ENCODE measurements at places on chromosomes 7 and 10. TPM values are rescaled to one million over a fixed set of nuclear protein-coding genes. Genes with fewer than 3 reads are reported as not detected.

Gene ACHE
- total RNA-seq, result not detected

Gene IGFBP3
- total RNA-seq, result 98.1 TPM

Gene PALD1
- under 0.01 TPM for total RNA-seq

Gene TEX47
- total RNA-seq, result not detected

Gene OR13A1
- total RNA-seq, result not detected

Gene RAMP3
- total RNA-seq, result not detected

Gene PRPS1L1
- total RNA-seq, result 0.09 TPM

Gene TRPV5
- total RNA-seq, result not detected

Gene HKDC1
- total RNA-seq, result 0.28 TPM

Gene ITGB8
- 47.1 TPM for total RNA-seq

Gene DCLRE1C
- 7.9 TPM for total RNA-seq

Gene CELF2
- total RNA-seq, result 4.0 TPM

Gene OR2A42
- total RNA-seq, result not detected

Gene FOXP2
- 2.4 TPM for total RNA-seq

Gene OR2A14
- total RNA-seq, result not detected

Gene MOGAT3
- total RNA-seq, result not detected

Gene HMX2
- not detected for total RNA-seq

Gene GPR37
- 3.8 TPM for total RNA-seq

Gene TMEM196
- not detected for total RNA-seq

Gene LAMB4
- total RNA-seq, result 0.28 TPM

Gene CYP26C1
- total RNA-seq, result under 0.01 TPM

Gene HABP2
- not detected for total RNA-seq

Gene CPN1
- not detected for total RNA-seq

Gene TMEM270
- not detected for total RNA-seq

Gene SEMA3D
- total RNA-seq, result 12.1 TPM
